ENCODE measurements at places on chromosomes 6 and 20. TPM values are rescaled to one million over a fixed set of nuclear protein-coding genes. Genes with fewer than 3 reads are reported as not detected.
A peak's percentile ranks its signal among the peaks of the same experiment; 100 is the strongest.

PTPRA gene
- 47.7 TPM for total RNA-seq

DNA sequence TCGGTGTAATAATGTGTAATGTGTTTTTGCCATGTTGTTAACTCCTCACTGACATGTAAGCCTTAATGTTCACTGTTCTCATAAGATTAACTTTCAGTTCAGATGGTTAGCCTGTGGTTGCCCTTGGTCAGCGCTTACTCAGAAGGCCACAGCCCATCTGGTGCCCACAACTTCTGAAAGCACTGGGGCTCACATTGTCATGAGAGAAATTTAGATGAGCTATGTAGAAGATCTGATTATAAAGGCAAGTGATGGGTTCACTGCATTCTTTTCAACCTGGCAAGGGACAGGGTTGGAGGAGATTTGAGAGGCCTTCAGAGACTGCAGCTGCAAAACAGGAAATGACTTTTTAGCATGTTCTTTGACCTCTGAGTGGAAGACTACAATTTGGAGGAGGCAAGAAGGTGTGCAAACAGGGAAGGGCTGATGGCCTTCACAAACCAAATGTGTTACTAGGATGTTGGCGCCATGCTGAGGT is 242.3 kb upstream of the SUPT3H start:
- no peak for DNase-seq

DNA sequence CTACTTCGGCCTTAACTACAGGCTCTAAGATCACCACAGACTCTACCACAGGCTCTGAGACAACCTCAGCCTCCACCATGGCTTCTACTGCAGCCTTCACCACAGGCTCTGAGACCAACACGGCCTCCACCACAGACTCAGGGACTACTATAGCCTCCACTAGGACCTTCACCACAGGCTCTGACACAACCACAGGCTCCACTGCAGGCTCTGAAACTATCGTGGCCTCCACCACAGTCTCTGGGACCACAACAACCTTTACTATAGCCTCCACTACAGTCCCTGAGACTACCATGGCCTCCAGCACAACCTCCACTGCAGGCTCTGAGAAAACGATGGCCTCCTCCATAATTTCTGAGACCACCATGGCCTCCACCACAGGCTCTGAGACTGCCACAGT is 15.3 kb downstream of the MUC22 start:
- no peak for DNase-seq

DNA sequence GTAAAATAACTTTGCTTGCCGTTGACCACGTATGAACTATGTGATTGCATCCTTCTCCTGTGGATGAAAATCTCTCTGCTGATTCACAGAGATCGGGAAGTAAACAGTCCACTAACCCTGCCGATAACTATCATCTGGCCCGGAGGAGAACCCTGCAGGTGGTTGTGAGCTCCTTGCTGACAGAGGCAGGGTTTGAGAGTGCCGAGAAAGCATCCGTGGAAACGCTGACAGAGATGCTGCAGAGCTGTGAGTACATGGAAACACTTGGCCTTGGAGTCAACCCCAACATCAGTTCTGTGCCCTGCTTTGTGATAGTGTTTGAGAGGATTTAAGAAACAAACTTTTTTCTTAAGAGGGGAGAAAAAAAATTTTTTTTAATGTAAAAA is 937 bp downstream of the TAF8 start:
- no peak for DNase-seq

GRCh38 chr20:20658871-20659431 is 53.5 kb downstream of the RALGAPA2 start:
- no peak for DNase-seq

- DNase-seq, result no peak
Measured at GRCh38 chr6:56890683-56891429, 64.1 kb upstream of the BEND6 start.

DNA sequence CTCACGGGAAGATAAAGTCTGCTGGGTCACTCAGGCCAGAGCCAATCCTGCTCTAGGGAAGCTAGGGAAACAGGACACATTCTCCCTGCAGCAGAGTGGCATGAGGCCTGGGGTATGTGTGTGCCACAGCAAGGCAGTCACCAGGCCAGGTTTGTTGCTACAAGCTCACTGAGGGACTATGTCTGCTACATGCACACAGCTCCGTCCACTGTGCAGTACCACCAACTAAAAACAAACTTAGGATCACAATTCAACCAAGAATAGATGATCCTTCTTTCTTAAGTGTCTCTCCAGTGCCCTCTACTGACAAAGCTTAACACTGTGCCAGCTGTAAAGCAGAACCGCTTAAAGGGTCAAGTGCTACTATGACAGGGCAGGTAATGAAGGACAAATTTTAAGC is 192.5 kb downstream of the PTPRK start:
- DNase-seq, result no peak

DNA sequence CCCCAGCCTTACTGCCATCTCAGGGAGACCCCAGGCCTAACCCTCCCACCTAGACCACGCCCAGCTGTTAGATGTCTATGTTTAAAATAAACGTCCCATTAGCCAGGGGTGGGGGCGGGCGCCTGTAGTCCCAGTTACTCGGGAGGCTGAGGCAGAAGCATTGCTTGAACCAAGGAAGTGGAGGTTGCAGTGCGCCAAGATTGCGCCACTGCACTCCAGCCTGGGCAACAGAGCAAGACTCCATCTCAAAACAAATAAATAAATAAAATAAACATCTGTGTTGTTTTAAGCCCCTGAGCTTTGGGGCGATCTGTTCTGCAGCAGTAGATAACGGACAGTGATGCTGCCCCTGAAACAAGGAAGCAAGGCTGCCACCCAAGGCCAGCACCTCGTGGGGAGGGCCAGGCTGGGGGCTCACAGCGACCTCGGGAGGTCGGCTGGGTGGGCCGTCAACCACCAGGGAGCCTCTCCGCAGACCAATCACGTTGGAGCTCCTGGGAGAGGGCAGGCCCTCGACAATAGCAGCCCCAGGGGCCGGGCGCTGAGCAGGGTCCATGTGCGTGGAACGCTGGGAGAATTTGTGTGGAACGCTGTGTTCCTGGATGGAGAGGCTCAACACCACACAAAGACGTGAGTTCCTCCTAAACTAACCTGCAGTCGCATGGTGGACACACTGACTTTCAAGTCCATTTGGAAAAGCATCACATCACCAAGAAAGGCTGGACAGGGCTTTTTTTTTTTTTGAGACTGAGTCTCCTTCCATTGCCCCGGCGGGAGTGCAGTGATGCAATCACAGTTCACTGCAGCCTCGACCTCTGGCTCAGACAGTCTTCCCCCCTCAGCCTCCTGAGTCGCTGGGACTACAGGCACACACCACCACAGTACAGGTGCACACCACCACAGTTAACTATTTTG is 1.0 kb upstream of the HELZ2 start:
- DNase-seq, result no peak

DNA sequence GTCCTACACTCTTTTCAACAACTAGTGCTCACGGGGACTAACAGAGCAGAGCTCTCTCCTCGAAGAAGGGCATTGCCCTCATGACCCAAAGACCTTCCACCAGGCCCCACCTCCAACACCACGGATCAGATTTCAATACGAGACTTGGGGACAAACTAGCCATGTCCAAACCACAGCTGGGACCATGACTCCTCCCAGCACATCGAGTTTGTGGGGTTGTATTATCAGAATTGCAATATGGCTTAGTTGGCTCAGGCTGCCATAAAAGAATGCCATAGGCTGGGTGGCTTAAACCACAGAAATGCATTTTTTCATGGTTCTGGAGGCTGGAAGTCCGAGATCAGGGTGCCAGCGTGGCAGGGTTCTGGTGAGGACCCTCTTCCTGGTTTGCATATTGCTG is 189.7 kb upstream of the PMEPA1 start:
- no peak for DNase-seq

SLC22A7 gene
- total RNA-seq, result not detected

LBP gene
- total RNA-seq, result not detected

EMILIN3 gene
- 7.5 TPM for total RNA-seq

DNA sequence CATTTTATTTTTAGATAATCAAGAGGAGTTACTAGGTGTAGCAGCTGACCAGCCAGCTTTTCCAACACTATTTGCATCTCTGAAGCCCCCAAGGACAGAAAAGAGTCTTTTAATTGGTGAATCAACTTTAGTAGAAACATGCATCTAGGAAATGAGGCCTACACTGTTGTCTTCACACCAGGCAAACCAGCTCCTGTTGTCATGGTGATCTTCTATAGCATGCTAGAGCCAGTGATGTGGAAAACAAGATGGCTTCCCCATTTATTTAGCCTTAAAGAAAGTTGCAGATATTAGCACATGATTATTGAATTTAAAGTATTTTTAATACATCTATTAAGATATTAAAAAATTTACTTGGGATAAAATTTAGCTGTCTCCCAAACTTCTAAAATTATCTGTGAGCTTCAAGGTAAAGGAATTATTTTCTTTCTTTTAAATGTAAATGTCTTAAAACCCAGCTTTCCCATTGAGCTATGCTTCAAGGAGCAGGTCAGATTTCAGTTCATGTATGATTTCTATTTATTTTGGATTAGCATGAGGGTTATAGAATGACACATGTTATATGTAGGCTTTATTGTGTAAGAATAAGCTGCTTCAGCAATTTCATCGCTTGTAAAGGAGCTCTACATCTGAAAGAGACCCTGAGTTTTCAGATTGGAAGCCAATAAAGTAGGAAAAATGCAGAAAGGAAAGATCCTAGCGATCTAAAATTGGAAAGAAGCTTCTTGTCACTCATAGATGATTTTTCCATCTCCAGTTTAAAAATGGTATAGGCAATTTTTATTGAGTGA is 564.9 kb upstream of the CITED2 start:
- DNase-seq, result no peak

DNA sequence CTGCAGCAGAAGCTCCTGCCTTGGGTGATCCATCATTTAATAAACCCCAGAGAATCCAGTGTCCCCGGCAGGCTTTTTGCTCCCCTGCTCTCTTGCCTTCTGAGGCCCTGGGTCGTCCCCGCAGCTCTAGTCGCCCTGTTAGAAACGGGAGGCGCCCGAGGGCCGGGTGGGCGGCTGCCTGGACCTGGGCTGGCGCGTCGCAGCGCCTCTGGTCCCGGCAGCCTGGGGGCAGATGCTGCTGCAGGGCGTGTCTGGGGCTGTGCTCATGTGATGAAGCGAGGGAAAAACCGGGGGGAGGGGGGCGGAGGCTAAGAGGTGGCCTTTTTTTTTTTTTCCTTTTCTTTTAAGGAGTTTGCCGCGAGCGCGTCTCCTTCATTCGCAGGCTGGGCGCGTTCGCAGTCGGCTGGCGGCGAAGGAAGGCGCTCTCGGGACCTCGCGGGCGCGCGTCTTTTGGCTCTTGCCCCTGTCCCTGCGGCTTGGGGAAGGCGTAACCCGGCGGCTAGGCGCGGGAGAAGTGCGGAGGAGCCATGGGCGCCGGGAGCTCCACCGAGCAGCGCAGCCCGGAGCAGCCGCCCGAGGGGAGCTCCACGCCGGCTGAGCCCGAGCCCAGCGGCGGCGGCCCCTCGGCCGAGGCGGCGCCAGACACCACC is 394 bp downstream of the AKAP12 start:
- DNase-seq, result peak; percentile 84

GRCh38 chr6:17957086-17957485 is 30.3 kb downstream of the KIF13A start:
- no peak for DNase-seq

DNA sequence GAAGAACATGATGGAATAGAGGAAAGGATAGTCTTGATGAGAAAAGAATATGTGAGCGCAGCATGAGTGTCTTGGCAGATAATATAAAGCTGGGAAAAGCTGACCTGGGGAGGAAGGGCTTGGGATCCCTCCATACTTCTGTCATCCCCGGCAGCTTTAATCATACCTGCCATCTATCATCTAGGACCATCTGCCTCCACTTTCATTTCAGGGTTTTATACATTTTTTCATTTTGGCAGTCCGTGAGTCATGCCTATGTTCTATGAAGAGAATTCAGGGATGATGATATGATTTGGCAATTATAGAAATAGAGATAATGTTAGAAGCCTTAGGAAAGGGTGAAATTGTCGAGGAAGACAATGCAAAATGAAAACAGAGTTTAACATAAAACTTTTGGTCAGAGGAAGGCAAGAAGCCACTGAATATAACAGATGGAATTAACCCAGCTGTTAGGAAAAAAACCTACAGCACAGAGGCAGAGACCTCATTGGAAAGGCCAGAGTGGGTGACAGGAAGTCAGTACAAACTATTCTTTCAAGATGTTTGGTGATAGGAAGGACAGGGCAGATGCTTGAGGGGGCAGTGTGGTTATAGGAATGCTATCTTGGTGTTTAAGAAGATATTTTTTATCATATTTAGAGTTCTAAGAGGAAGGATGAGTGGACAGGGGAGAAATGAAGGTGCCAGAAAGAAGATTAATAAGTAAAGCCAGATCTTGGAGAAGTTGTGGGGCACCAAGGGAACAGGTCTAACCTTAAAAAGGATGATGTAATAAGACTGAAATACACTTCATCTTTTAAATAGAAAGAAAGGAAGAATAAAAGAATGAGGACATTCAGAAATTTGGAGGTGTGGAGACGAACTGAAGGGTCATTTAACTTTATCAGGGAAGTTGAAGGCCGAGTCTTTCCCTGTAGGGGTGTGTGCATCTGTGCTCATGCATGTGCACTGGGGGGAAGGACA is 37.8 kb downstream of the MARCKS start:
- no peak for DNase-seq

RNF217 gene
- 32.3 TPM for total RNA-seq

DNA sequence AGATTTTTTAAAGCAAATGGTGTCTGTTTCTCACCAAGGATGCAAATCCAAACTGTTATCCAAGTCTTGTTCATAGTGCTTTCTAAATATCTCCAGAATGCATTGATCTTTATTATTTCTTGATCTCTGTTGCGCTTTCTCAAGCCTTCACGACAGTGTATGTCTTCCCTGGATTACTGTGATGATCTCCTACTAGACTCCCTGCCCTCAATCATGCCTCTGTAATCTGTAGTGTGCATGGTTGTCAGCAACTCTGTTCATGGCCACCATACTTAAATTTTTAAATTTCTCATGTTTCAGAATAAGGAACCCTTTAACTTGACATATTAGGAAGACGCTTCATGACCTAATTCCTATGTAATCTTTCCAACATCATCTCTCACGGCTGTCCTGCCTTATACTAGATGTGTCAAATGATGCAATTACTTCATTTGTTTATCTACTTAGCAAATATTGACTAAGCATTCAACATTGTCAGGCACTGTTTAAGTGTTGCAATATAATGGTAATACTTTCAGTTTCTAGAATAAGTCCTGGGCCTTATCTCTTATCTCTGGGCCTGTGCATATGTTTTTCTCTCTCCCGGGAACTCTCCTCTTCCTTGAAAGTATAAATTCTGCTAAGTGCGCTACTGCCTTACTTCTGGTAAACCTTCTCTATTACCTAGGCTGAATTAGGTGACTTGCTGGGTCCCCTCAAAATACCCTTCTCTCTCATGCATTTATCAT is 25.6 kb upstream of the AHI1 start:
- no peak for DNase-seq

TSPO2 gene
- not detected for total RNA-seq

BPIFA1 gene
- not detected for total RNA-seq

Measured in suprapubic skin (tissue), 4 donors.